Right ventricle myocardium inferior (tissue), 1 donor: ENCODE measurements at places on chromosomes 12 and 14. TPM values are rescaled to one million over a fixed set of nuclear protein-coding genes. Genes with fewer than 3 reads are reported as not detected.

SBNO1 gene
- 25.8 TPM for total RNA-seq

NTS gene
- total RNA-seq = not detected

CCDC60 gene
- total RNA-seq = not detected

PGF gene
- total RNA-seq = 6.5 TPM

BICDL1 gene
- 0.87 TPM for total RNA-seq

KITLG gene
- total RNA-seq = 11.1 TPM

TAS2R7 gene
- total RNA-seq = not detected

KRT85 gene
- total RNA-seq = not detected

STXBP6 gene
- 41.4 TPM for total RNA-seq

KRT73 gene
- not detected for total RNA-seq

GRCh38 chr12:111870706-111871105 lies 28.7 kb downstream of the MAPKAPK5 start:
- DNase-seq = no peak

DNA sequence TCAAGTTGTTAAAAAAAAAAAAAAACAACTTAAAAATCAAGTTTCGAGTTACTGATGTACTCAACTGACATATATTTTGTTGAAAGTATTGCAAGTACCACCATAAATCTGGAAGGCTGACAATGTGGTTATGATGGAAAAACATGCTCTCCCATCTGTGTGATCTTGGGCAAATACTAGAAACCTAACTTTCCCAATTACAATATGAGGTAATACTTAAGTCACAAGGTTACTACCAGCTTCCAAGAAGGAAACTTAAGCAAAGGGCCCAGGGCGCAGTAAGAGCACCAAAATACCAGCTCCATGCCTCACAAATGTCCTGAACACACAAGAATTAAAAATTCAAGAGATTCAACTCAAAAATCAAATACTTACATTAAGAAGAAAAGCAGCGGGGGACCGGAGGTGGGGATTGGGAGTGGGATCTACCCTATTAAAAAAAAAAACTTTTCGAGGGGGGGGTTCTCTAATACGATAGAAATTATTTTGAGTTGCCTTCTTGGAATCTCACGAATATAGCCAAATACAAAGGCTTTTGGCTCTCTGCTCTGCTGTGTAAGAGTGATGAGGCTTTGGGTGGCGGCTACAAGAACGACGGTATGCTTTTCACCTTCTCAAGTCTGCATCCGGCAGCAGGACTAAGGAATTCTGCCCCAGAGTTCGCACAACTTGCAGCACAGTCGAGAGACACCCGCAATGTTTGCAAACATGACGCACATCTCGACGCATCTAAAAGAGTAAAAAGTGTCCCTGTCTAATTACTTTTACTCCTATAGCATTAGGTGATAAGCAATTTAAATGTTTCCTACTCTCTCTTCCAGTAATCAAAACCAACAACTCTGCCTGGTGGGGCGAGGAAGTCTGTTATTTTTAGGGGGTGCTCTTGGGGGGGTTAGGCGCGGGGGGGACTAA lies 1.1 kb downstream of the SAV1 start:
- no peak for DNase-seq

GRCh38 chr14:57212919-57213318 lies 55.8 kb downstream of the EXOC5 start:
- no peak for DNase-seq

DNA sequence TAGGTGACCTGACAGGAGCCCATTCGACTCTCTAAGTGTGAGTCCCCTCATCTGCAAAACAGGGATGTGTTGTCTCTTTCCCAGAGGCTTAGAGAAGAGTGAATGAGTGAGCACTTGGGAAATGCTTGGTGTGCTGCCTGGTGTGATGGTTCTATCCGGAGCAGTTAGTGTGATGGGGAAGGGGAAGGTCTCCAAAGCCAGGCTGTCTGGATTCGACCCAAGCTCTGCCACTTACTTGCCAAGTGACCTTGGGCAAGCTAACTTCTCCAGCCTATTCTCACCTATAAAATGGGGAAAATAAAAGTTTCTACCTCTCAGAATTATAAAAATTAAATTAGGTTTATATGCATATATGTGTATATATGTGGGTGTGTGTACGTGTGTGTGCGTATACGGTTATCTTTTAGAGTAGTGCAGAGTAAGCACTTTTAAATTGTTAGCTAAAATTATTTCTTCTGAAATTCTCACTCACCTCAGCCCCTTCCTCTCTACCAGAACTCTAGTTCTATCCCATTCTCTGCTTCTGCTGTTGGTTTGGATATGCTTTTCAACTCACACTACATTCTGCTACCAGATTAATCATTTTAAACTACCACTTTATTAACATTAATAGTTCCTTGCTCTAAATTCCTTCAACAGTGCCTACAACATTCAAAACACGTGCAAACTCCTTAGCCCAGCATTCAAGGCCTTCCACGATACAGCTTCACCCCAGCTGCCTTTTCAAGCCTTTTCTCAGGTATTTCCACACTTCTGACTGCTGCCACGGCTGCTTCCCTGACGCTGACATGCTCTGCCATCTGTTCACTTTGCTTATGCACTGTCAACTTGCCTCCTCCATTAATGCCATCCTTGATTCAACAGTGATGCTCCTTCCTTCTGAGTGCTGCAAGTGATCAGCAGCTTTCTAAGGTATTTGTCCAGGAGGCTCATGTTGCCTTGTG lies 55.3 kb downstream of the DICER1 start:
- DNase-seq = no peak

DNA sequence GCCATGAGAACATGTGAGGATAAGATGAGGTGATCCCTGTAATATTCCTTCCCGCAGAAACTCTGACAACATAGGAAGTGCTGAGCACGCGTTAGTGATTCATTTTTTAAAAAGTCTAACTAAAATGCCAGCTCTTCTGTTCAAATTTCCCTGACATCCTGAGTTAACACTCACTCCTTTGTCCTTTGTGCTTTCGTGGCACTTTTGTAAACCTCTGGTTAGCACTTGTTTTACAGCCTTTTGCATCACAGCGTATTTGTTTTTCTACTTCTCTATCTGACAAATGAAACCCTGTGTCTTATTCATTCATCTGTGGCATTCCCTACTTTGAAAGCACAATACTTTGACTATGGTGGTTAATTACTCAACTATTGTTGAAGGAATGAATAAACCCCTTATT lies 313.6 kb downstream of the NUAK1 start:
- no peak for DNase-seq

- no peak for DNase-seq
Measured at GRCh38 chr12:12023456-12023855, 47.3 kb upstream of the BCL2L14 start.

- no peak for DNase-seq
Measured at GRCh38 chr12:107891967-107892366, 117.5 kb downstream of the ASCL4 start.

DNA sequence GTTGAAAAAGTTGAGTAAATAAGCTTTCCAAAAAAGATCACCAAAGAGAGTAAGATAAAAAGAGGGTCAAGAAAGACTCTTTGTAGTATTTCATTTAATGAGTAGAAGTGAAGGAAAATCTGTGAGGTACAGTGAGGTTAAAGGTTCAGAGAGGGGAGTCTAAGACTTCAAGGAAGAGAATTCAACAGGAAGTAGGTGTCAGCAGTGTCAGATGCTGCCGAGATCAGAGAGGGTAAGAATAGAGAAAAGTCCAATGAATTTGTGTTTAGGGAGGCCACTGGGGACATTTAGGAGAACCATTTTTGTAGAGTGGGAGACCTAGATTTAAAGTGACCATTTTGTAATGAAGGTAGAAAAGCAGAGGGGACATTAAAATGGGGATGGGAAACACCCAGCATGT lies 71.6 kb upstream of the KRAS start:
- DNase-seq = no peak

GRCh38 chr12:70983692-70984091 lies 63.2 kb upstream of the PTPRR start:
- no peak for DNase-seq

DNA sequence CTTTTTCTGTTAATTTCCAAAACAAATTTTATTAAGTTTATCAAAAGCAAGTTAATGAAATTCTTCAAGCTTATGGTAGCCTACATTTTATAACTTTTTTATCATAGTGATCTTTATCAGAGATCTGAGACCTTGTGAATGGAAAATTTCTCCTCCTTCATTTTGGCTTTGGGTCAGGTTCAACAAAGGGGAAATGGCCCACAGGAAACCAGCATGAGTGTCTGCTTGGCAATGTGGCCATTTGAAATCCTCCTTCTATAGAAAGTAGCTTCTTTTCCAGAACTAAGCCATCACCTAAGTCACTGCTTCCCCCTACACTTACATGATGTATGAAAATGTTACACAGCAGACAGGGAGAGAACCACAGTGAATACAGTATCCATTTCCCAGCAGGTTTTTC lies 1.6 kb downstream of the RHOJ start:
- no peak for DNase-seq

DNA sequence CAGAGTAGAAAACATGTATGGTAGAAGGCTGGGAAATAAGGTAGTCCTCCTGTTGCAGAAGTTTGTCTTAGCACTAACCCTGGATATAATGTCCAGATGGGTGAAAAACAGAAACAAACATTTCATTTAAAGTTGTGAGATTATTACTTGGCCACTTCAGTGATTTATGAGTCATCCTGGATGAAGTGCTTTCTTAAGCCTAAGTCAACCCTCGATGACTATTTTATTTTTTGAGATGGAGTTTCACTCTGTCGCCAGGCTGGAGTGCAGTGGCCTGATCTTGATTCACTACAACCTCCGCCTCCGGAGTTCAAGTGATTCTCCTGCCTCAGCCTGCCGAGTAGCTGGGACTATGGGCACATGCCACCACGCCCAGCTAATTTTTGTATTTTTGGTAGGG lies 10.2 kb downstream of the DLST start:
- DNase-seq = no peak

DNA sequence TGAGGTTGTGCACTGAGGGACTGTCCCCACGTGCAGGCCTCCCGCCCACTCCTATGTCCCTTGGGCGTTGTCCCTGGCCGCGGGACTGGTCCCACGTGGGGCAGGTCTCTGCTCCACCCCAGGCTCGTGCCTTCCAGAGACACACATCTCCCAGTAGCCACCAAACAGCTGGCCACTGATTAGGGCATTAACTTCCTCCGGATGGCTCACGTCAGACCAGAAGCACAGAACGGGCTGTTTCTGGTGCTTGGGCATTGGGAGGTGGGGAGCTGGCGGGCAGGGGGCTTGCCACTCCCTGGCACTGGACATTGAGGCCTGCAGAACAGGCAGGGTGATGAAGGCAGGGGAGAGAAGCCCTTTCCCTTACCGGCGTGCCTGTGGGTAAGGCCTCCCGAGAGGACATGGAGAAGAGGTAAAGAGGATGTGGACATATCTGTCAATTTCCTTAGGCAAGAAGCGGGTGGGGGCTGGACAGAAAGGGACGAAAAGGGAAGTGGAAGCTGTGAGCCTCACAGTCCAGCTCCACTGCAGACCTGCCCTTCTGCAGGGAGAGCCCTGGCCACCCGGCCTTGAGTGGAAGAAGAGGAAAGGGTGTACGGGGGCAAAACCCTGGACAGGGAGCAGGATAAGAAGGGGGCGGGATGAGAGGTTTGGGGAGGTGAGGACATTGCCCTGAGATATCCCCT lies 101.2 kb downstream of the NINJ2 start:
- DNase-seq = peak; percentile 86

- DNase-seq = no peak
Measured at GRCh38 chr14:39219075-39219499, 14.6 kb upstream of the MIA2 start.

GRCh38 chr14:92585981-92586937 lies 72.7 kb downstream of the RIN3 start:
- DNase-seq = no peak

- no peak for DNase-seq
Measured at GRCh38 chr12:51866762-51867161, 18.2 kb upstream of the FIGNL2 start.

DNA sequence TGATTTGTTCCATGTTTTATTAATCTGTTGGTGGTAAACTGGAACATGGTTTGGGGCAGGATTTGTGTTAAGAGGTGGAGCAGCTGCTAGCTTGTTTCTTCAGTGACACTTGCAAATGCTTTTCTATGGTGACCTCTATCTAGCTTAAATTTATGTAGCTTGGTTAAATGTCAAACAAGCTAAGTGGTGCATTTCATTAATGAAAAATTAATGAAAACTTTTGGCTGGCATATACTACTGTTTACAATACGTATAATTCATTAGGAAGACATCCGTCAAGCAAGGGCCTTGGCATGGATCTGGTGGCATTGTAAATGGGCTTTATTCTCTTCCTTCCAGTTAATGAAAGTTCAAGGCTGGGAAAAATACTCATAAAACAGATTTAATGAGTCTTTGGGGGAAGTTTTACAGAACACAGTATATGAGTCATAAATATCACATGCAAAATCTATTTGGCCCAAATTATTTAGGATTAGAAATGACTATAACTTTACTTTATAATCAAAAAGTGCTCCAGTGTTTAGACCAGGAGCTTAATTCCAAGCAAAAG lies 807.7 kb upstream of the SEL1L start:
- DNase-seq = no peak

- no peak for DNase-seq
Measured at GRCh38 chr12:12019881-12020280, 50.9 kb upstream of the BCL2L14 start.

DNA sequence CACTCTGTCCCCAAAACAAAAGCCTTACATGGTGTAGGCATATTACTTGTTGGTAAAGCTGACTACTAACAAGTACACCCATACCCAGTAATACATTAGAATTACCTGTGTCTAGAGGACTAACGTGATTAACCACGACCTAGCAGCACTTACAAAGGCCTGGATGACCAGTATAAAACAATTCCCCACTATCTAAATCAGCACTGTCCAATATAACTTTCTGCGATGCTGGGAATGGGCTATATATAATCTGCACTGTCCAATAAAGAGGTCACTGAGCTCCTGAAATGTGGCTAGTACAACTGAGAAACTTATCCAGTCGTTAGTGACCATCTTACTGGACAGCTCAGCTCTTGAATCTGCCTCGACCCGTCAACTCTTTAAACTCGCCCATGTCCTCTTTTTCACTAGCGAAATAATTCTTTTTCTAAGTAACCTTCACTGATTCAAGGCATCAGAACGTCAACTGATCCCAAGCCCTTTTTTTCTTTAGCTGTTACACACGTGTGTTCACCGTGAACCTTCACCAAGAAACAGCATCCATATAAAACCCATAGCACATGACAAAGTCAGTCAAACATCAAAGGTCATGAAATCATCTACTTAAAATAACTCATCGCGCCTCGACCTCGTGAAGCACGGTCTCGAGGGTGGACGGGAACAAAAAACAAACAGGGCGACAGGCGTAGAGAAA lies 905 bp upstream of the CIPC start:
- DNase-seq = no peak

GRCh38 chr14:74838166-74838565 lies 37.8 kb downstream of the PROX2 start:
- DNase-seq = no peak
